ENCODE measurements at places on chromosomes 7 and 10. TPM values are rescaled to one million over a fixed set of nuclear protein-coding genes. Genes with fewer than 3 reads are reported as not detected.

The INMT gene
- total RNA-seq, result 0.09 TPM

The GNA12 gene
- 72.7 TPM for total RNA-seq

- no peak overlapping the region for H3K27ac ChIP-seq
- no peak for DNase-seq
- H3K4me1 ChIP-seq, result no peaks in the 10 kb centered on the region
- no peaks in the 10 kb centered on the region for H3K27me3 ChIP-seq
- H3K36me3 ChIP-seq, result no peaks in the 10 kb centered on the region
Measured at GRCh38 chr7:82678716-82679115, 235.1 kb upstream of the CACNA2D1 start.

GRCh38 chr7:91185771-91186170 is 78.5 kb upstream of the FZD1 start:
- H3K27me3 ChIP-seq, result no peaks in the 10 kb centered on the region
- H3K4me3 ChIP-seq, result no peak overlapping the region
- H3K27ac ChIP-seq, result no peak overlapping the region
- DNase-seq, result no peak
- H3K36me3 ChIP-seq, result no peaks in the 10 kb centered on the region

GRCh38 chr7:135728136-135728669 is at the start of gene SLC13A4:
Gene SLC13A4 (minus strand): TSS chr7:135728186. CDS start chr7:135727496, 690 bp downstream.
- DNase-seq, result no peak
- H3K27ac ChIP-seq, result no peak within 1 kb of the TSS
- no peaks in the 10 kb centered on the region for H3K36me3 ChIP-seq
- peak within 1 kb of the TSS; percentile 32 for H3K4me3 ChIP-seq

GRCh38 chr10:28716748-28717147 is 39.4 kb downstream of the BAMBI start:
- no peaks in the 10 kb centered on the region for H3K36me3 ChIP-seq
- peak; percentile 10 for DNase-seq
- no peak overlapping the region for H3K27ac ChIP-seq
- H3K4me1 ChIP-seq, result peaks cover 7% of the 10 kb centered on the region
- no peak overlapping the region for H3K4me3 ChIP-seq
- no peaks in the 10 kb centered on the region for H3K27me3 ChIP-seq

- no peak for DNase-seq
- no peaks in the 10 kb centered on the region for H3K4me1 ChIP-seq
- H3K27me3 ChIP-seq, result peaks cover 28% of the 10 kb centered on the region
- no peak overlapping the region for H3K4me3 ChIP-seq
Measured at GRCh38 chr7:140014123-140014522, 48.6 kb downstream of the PARP12 start.

DNA sequence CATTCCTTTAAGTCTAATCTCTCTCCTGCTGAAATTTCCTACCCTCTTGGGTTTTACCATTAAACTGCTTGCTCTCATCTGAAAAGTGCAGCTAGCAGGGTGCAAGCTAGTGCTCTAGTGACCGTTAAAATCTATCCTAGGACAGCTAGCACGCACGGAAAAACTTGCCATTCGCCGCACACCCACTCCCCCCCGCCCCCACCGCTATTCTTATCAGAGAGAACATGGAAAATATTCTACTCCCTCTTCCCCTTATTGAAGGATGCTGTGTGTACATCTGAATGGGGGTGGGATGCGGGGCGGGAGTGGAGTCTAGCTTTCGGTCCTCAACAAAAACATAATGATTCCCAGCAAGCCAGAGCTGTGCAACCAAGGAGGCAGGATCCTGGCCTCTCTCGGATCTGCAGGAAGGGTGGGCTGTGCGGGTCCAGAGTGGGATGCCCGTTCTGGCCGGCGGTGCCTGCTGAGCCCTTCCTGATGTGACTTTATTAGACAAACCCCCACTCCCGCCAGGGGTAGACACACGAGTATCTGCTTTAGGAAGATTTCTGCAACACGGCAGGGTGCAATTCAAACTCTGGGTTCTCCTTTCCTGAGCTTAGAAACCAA is 1.1 kb upstream of the ADRA2A start:
- no peak for DNase-seq

DNA sequence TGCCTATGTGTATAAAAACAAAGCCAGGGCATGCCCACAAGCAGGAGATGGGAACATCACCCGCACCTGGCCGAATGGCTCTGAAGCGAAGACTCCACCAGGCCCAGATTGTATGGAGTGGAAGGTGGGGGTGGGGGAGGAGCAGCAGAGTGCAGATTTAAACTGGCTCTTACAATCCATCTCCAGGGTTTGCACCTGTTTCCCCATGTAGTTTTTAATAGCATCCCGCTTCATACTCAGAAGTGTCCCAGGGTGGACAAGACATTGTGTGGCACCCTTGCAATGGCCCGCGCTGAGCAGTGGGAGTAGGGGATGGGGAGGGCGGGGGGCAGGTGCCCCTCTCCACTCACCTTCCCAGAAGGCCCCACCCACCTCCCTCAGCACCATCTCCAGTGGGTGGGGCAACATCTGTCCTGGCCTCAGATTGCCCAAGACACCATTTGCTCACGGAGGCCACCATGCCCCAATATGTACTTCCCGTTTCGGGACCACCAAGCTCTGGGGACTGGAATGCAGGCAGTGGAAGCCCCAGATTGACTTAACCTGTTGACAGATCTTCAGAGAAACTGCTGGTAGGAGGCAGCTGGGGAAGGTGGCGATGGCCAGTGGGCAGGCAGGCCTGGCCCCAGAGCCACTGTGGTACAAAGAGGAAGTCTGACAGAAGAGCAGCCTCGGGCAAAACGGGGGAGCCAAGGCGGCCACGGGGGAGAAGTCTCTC is 23.0 kb downstream of the VSIR start:
- no peak overlapping the region for H3K4me3 ChIP-seq
- no peak overlapping the region for H3K27ac ChIP-seq
- no peak for DNase-seq
- H3K27me3 ChIP-seq, result peaks cover 7% of the 10 kb centered on the region

DNA sequence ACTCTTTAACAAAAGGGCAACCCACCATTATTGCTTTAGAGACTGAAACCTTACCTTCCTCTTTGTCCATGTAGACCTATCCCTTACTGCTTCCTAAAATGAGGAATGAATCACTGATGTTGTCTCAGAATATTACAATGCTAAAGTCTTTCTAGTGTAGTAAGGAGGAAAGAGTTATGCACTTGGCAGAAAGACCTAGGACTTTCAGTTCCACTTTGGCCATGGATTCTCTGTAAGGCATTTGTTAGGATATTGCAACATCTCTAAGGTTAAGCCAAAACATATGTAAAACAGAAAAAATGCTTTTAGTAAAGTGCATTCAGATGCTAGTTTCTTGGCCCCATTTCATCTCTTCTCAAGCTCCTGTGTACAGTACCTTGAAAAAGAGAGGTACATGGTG is 230.9 kb downstream of the PARD3 start:
- H3K4me1 ChIP-seq, result peaks cover 21% of the 10 kb centered on the region
- DNase-seq, result peak; percentile 86
- H3K4me3 ChIP-seq, result no peak overlapping the region
- H3K36me3 ChIP-seq, result no peaks in the 10 kb centered on the region
- no peaks in the 10 kb centered on the region for H3K27me3 ChIP-seq

The ERV3-1 gene
- total RNA-seq, result 20.2 TPM

GRCh38 chr10:10500937-10501336 is 516.7 kb upstream of the CELF2 start:
- H3K27ac ChIP-seq, result peak overlapping the region; percentile 56
- peak; percentile 83 for DNase-seq
- H3K27me3 ChIP-seq, result no peaks in the 10 kb centered on the region
- H3K36me3 ChIP-seq, result no peaks in the 10 kb centered on the region
- no peak overlapping the region for H3K4me3 ChIP-seq

The TNS3 gene
- total RNA-seq, result 105 TPM

DNA sequence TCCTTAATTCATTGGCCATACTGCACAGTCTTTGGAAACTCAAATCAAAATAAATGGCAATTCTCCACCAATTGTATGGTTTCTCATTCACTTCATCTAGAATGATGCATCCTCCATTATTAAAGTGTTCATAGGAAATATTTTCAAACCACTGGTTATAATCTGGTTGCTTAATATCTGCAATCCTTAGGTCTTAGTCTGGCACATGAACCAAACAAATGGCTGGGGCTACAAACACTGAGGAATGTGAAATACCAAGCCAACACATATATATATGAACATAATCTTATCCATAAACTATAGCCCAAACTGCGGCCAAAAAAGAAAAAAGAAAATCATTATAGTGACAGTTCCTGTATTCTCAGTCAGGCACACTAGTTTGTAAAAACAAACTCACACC is 5.7 kb upstream of the MSS51 start:
- peaks cover 21% of the 10 kb centered on the region for H3K36me3 ChIP-seq
- H3K4me1 ChIP-seq, result peaks cover 12% of the 10 kb centered on the region
- DNase-seq, result peak; percentile 16
- H3K27ac ChIP-seq, result no peak overlapping the region
- H3K4me3 ChIP-seq, result no peak overlapping the region

GRCh38 chr10:6390213-6390845 is 187.6 kb downstream of the PFKFB3 start:
- DNase-seq, result no peak
- H3K27me3 ChIP-seq, result no peaks in the 10 kb centered on the region
- H3K4me1 ChIP-seq, result no peaks in the 10 kb centered on the region

The ATOH7 gene
- total RNA-seq, result 0.19 TPM

GRCh38 chr10:50604809-50605208 is 18.9 kb downstream of the SGMS1 start:
- H3K36me3 ChIP-seq, result no peaks in the 10 kb centered on the region
- no peak overlapping the region for H3K4me3 ChIP-seq
- no peaks in the 10 kb centered on the region for H3K27me3 ChIP-seq
- H3K27ac ChIP-seq, result peak overlapping the region; percentile 41
- H3K4me1 ChIP-seq, result peaks cover 40% of the 10 kb centered on the region

- no peak overlapping the region for H3K4me3 ChIP-seq
- H3K27ac ChIP-seq, result no peak overlapping the region
- no peaks in the 10 kb centered on the region for H3K27me3 ChIP-seq
- H3K36me3 ChIP-seq, result no peaks in the 10 kb centered on the region
- H3K4me1 ChIP-seq, result no peaks in the 10 kb centered on the region
Measured at GRCh38 chr10:122336332-122336731, 38.2 kb upstream of the PLEKHA1 start.

The DNAH11 gene
- total RNA-seq, result 0.43 TPM

Measured in astrocyte (in vitro differentiated cells and primary cell).